ENCODE measurements at places on chromosomes 2 and 18.

- DNase-seq, result no peak
These were observed 31.8 kb upstream of the CFAP36 start for GRCh38 chr2:55487686-55488085.

DNA sequence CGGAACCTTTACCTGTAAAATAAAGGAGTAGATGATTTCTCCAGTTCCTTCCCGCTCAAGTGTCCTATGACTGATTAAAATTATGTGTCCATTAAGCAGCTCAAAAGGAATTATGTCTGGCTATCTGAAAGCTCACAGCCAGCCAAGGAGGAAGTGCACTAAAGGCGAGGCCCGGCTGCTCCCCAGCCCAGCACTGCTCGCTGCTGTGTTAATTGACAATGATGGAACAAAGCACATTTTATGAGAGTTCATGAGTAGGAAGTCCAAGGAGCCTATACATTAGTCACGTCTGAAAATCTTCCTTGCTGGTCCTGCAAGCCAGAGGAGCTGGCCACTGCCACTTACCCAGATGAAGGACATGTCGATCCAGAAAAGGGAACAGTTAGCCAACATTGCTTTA is 14.3 kb downstream of the TTC32 start:
- no peak for DNase-seq

DNA sequence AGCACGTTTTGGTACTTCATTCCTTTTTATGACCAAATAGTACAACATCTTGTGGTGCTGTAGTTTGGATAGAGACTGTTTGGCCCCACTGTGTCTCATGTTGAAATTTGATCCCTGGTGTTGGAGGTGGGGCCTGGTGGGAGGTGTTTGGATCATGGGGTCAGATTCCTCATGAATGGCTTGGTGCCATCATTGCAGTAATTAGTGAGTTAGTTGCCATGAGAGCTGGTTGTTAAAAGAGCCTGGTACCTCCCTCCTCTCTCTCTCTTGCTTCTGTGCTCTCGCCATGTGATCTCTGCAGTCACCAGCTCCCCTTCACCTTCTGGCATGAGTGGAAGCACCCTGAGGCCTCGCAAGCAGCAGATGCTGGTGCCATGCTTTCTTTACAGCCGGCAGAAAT is 50.9 kb downstream of the NCAPH start:
- no peak for DNase-seq

DNA sequence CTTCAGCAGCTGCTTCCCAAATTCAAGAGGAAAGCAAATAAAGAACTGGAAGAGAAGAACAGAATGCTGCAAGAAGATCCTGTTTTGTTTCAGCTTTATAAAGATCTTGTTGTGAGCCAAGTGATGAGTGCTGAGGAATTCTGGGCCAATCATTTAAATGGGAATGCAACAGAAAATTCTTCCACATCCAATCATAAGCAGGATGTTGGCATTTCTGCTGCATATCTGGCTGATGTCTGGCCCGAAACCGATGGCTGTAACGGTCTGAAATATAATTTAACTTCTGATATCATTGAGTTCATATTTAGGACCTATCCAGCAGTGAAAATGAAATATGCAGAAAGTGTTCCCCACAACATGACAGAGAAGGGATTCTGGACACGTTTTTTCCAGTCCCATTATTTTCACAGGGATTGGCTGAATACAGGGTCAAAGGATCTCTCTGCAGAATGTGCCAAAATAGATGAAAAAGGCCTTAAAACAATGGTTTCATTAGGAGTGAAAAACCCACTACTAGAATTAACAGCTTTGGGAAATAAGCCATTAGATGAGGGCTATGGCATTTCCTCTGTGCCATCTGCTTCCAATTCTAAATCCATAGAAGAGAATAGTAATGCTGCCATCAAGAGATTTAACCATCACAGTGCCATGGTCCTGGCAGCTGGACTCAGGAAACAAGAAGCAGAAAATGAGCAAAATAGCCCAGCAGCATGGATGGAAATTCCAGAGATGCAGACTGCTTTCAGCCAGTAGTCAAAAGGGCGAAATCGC is 175.6 kb downstream of the MC4R start:
- DNase-seq, result no peak

- no peak for DNase-seq
These were observed 142.7 kb downstream of the ATP9B start for GRCh38 chr18:79211844-79212243.

GRCh38 chr2:44109166-44109565 is 59.5 kb upstream of the PPM1B start:
- no peak for DNase-seq

DNA sequence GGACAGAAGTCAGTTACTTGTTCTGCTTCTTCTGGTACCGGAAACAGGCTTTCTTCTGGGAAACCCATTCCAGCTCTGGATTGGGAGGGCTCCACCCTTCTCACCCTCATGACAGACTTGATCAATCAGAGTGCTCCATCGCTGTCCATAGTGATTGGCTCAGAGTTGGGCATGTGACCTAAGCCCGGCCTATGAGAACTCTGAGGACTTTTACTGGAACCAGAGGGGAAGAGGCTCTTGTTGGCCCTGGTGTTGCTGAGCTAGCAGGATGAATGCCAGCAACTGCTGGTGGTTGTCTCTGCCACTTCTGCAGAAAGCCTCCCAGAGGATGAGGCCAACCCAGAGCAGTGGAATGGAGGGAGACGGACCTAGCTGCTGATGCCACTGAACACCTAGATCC is 33.3 kb downstream of the TMEM37 start:
- no peak for DNase-seq

DNA sequence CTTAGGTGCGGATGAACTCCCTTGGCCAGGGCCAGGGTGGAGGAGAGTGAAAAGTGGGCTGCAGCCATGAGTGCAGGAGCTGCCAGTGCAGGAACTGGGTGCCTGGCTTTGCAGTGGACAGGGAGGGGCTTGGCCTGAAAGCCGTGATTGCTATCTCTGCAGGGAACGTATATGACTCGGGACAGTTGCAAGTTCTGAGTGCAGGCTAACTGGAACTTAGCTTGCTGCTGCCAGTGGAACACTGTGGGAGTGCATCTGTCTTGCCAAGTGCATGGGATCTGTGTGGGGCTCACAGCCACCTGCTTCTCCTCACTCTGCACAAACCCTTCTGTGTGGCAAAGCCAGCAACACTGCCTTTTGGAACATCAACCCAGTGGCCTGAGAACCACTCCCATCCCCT is 36.9 kb downstream of the FLACC1 start:
- DNase-seq, result no peak

DNA sequence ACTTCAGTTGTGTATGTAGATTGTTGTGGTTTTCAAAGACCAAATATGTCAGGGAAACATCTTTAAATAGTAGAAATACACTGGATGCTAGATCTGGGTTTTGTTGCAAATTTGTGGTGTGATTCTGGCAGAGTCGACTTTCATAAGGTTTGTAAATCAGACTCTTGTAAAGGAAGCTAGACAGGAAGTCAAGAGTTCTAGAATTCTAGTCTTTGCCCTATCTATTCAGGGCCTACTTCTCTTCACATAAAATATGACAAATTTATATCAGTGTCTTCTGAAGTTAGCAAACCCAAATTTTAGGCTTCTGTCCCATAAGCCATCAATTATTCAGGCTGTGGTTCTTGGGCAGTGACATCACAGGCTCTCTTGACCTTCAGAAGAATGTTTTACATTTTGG is 1579.2 kb upstream of the PIK3C3 start:
- DNase-seq, result no peak

GRCh38 chr2:44203542-44203941 is 34.9 kb downstream of the PPM1B start:
- DNase-seq, result no peak

GRCh38 chr2:48733067-48733503 is 22.4 kb downstream of the LHCGR start:
- DNase-seq, result no peak

GRCh38 chr18:79915161-79916127 is 36.0 kb downstream of the SLC66A2 start:
- DNase-seq, result no peak

- no peak for DNase-seq
These were observed 72.2 kb downstream of the CELF4 start for GRCh38 chr18:37493352-37493935.

- no peak for DNase-seq
These were observed 48.0 kb downstream of the NDUFA10 start for GRCh38 chr2:239977111-239977510.

- DNase-seq, result no peak
These were observed 387.1 kb downstream of the RND3 start for GRCh38 chr2:150100336-150100735.

- DNase-seq, result no peak
These were observed 43.6 kb upstream of the INHBB start for GRCh38 chr2:120302301-120302700.

DNA sequence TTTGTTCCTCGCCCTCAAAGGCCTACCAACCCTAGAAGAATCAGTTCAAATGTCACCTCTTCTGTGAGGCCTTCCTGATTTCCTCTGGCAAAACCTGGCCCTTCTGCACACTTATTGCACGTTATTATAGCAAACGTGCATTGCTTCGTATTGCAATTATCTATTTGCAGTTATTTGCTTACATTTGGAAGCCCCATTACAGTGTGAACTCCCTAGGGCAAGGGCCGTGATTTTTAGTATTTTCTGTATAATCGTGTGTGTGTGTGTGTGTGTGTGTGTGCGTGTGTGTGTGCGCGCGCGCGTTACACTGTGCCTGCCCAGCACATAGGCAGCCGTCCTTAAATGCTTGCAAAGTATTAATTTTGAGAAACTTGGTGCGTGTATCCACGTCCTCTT is 460 bp upstream of the SEMA4F start:
- DNase-seq, result no peak

Data from T-helper 9 cell (primary cell).